ENCODE measurements at places on chromosomes 16 and 17. TPM values are rescaled to one million over a fixed set of nuclear protein-coding genes. Genes with fewer than 3 reads are reported as not detected.

DNA sequence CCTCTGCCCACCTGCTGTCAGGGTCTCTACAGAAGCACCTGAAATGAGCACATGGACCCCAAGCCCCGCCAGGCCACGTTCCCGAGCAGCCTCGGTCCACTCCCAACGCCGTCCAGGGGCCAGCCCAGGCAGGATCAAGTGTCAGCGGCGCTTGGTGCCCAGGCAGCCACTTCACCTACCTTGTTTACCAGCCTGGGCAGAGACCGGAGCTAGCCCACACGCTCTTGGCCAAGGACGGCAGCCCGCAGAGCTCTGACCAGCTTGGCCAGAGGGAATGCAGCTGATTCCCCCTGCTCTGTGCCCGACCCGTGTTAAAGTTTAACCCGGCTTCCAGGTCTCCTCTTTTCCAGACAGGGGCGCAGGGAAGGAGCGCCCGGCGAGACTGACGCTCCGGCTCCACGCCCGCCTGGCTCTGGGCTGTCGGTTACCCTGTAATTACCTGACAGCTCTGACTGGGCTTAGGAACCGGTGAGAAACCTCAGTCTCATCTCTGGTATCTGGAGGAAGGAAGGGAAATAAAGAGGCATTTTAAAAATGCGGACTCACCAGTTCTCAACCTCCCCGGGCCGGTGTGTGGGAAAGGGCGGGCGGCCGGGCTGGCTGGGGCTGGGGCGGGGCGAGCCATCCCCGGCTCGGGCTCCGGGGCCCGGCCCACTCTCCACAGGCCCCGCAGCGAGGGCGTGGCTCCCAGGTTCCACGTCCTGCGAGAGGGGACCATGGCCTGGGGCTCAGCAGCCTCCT, 4.6 kb downstream of the KIFC3 start:
- no peak for DNase-seq

DNA sequence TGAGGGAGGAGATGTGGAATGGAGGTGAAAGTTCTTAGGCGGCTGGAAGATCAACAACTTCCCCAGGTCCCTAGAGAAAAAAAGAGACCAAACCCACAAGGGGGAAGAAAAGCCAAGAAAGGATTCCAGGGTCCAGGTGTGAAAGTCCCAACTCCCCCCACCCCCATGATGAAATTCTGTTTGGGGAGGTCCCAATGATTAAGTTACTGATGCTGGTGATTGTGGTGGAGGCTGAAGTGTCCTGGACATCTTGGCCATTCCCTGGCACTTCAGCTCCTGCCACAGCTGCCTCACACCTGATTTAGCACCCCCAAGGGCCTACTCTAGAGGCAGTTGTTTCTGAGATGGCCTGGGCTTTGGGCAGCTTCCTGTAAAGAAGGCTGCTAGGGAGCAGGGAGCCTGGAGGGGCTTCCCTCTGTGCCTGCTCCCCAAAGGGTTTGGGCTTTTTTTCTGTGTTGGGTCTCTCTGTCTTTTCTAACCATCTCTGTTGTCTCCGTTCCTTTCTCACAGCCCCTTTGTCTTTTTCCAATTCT, 13.1 kb downstream of the HOXB4 start:
- DNase-seq: no peak

GRCh38 chr16:11446566-11447119, 101.4 kb downstream of the RMI2 start:
- DNase-seq: no peak

DNA sequence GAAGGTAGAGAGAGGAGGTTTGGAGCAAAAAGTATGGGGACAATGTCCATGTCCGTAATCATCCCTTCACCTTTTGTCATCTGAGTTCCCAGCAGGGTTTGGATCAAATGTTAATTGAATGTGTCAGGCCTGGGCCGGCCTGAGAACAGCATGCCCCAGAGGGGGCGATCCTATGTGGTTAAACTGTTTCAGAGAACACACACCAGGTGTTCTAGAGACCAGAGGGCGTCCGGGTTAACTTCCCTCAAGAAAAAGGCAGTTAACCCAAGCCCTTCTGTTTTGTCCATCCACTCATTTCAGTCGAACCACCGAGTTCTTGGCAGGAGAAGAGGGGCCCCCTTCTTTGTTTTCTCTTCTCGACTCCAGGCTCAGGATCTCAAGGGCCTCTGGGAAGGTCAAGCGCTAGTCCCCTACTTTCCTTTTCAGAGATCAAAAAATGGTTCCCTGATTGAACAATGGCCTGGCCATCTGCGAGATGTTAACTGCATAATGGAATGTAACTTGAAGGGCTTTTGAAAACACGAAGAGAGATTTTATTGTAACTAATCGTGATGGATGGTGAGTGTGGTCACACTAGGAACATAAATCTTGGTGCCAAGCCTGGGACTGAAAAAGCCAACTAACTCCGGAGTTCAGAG, 142.5 kb downstream of the IRX3 start:
- DNase-seq: no peak

DNA sequence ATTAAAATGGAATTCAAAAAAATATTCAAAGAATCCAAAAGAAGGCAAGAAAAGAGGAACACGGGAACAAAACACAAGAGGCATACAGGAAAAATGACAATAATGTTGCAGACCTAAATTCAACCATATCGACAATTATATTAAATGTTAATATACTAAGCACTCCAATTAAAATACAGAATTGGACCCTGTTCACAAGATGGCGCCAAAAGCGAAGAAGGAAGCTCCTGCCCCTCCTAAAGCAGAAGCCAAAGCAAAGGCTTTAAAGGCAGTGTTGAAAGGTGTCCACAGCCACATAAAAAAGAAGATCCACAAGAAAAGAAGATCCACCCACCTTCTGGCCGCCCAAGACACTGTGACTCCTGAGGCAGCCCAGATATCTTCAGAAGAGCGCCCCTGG, 6.3 kb upstream of the XAF1 start:
- peak; percentile 57 for DNase-seq

DNA sequence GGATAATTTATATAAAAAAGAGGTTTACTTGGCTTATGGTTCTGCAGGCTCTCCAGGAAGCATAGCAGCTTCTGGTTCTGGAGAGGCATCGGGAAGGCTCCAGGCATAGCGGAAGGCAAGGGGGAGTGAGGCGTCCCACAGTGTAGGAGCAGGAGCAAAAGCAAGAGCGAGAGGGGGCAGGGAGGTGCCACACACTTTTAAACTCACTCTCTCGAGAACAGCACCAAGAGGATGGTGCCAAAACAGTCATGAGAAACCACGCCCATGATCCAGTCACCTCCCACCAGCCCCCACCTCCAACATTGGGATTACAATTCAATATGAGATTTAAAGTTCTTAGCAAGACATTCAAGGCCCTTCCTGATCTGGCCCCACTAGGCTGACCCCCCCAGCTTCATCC, 50.0 kb upstream of the LGALS9 start:
- no peak for DNase-seq

The BCL6B gene
- total RNA-seq: 54.5 TPM

The TMC8 gene
- 0.20 TPM for total RNA-seq

The CFAP97D1 gene
- not detected for total RNA-seq

The PDP2 gene
- 3.9 TPM for total RNA-seq

The HSD11B2 gene
- total RNA-seq: not detected

All from lung microvascular endothelial cell (primary cell).